ENCODE measurements at places on chromosomes 12 and 14.
A peak's percentile ranks its signal among the peaks of the same experiment; 100 is the strongest.

DNA sequence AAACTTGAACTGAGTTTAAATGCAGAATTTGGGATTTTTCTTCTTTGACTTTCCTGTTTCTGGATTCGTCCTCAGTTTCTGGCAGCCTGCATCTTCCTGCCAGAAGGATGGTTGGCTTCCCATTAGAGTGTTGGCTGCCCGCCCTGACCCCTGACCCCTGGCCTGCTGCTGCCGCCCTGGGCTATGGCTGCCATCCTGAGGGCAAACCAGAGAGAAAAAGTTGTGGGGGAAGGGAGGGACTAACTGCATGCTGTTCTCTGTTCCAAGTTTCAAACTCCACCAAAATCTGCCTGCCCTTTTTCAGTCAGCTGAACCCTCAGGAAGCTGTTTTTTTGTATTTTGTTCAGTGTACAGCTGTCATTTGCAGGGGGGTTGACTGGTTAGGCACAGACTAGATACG lies 48.4 kb downstream of the FNTB start:
- H3K27me3 ChIP-seq: no peaks in the 10 kb centered on the region
- H3K4me3 ChIP-seq: no peak overlapping the region
- peaks cover 6% of the 10 kb centered on the region for H3K4me1 ChIP-seq

DNA sequence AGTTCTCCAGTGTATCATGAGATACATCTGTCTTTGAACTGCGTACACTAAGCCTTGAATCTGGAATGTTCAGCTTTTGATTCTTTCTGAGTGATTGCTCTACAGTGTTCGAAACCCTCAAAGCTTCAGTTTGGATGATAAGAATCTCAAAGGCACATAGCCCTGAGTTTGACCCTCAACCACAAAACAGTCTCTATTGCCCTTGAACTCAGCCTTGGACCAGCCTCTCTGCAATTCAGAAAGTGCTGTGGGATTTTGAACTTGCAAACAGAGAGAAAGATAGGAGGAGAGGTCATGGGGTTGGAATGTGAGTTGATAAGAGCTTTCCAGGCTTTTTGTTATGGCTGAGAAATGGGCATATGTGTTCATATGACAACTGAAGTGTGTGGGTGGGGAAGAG lies 100.3 kb downstream of the MYRFL start:
- H3K4me1 ChIP-seq: no peaks in the 10 kb centered on the region
- no peaks in the 10 kb centered on the region for H3K27me3 ChIP-seq
- H3K4me3 ChIP-seq: no peak overlapping the region
- no peak overlapping the region for H3K27ac ChIP-seq

DNA sequence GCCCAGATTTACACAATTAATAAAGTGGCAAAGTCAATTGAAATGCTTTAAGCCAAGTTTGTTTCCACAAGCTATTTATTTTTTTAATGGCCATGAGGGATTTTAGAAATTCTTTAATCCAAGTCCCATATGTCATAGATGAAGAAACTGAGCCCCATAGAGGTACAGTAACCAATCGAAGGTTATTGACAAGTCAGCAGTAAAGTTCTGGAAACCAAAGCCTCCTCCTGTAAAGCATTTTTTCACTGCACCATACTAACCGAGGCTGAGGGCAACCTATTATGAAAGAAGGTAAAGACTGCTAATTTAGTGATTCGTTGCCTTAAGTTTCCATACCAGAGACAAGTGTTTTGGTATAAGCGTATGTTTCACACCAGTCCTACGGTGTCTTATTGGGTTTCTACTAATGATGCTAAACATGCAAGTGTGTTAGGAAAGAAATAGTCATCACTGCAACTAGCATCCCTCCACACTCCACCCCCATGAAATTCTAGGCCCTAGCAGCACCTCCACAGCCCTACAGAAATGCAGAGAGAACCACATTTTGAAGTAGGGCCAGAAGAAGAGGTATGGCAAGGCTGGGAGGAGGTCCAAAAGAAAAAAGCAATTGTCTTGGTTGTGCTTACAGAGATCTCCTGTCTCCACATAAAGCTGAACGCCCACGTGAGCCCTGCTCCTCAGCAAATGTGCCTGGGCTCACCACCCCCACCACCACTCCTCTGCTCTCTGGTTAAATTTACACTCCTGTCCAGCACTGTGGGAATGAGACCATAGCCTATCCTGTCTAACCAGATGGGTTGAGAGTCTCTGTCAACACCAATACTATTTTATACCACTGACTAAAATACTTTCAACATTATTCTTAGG lies 271.1 kb upstream of the G2E3 start:
- no peaks in the 10 kb centered on the region for H3K27me3 ChIP-seq
- H3K4me3 ChIP-seq: no peak overlapping the region
- no peaks in the 10 kb centered on the region for H3K4me1 ChIP-seq
- H3K27ac ChIP-seq: no peak overlapping the region
- DNase-seq: no peak

DNA sequence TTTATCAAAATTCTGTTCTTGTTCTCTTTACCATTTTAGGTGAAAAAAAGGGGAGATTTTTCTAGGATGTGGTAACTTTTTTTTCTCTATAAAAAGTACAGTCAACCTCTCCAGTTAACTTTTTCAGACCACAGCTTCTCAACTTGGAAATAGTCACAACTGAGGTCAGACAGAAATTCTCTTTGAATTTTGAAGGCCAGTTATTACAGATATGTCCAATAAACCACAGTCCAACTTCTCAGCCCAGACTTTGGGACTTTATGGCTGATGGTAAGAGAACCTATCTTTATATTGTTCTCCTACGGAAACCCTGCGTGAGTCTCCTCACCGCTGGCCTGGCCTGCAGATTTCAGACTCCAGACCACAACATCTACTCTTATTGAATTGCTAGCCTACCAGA lies 176.7 kb downstream of the DACT1 start:
- H3K36me3 ChIP-seq: no peaks in the 10 kb centered on the region
- no peak overlapping the region for H3K27ac ChIP-seq
- no peak for DNase-seq
- no peaks in the 10 kb centered on the region for H3K27me3 ChIP-seq
- H3K4me3 ChIP-seq: no peak overlapping the region
- no peaks in the 10 kb centered on the region for H3K4me1 ChIP-seq

DNA sequence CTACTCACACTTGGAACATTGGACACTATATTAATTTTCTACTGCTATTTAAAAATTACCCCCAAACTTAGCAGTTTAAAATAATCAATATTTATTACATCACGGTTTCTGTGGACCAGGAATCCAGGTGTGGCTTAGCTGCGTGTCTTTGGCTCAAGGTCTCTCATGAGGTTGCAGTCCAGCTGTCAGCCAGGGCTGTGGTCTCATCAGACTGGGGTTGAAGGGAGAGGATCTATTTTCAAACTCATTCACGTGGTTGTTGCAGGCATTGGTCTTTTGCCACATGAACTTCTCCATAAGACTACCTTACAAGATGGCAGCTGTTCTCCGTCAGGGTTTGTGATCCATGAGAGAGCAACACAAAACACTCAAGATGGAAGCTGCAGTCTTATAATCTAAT lies 343.0 kb downstream of the BCAT1 start:
- DNase-seq: no peak
- no peak overlapping the region for H3K27ac ChIP-seq
- no peaks in the 10 kb centered on the region for H3K27me3 ChIP-seq
- H3K36me3 ChIP-seq: no peaks in the 10 kb centered on the region
- no peak overlapping the region for H3K4me3 ChIP-seq

DNA sequence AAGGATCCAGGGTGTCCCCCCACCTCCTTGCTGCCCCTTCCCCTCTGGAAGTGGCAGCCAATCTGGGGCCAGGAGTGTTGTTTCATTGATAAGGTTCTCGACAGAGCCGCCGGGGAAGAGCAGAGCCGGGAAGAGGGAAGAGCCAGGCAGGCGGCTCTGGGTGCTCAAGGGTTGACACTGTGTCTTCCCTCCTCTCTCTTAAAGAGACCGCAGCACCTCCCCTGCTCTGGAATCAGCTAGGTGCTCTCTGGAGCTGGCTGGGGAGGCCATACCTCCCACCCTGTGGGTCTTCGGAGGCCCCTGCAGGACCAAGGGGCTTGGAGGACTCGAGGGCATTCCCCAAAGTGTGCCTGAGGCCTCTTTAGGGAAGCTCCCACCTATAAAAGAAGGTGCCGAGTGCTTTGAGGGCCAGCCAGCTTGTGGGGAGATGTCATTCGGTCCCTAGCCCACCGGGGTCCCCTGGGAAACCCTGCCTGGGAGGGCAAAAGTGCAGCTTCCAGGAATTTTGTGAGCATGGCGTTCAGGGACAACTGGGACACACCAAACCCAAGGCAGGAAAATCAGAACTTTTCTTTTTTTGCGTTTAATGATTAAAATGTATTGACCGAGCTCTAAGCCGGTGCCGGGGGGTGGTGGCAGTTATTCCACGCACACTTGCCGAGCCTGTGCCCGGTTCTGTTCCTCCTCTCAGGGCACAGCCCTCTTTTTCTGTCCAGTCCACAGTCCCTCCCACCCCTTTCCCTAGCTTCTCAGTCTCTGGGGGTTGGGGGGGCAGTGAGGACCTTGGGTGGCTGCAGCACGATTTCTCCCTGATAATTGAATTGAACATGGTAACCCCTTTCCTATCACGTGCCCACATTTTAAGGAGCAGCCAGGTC lies 3.0 kb downstream of the SETD1B start:
- peak; percentile 28 for DNase-seq
- H3K27ac ChIP-seq: peak overlapping the region; percentile 100
- H3K4me3 ChIP-seq: peak overlapping the region; percentile 7
- no peaks in the 10 kb centered on the region for H3K27me3 ChIP-seq
- peaks cover 30% of the 10 kb centered on the region for H3K4me1 ChIP-seq

DNA sequence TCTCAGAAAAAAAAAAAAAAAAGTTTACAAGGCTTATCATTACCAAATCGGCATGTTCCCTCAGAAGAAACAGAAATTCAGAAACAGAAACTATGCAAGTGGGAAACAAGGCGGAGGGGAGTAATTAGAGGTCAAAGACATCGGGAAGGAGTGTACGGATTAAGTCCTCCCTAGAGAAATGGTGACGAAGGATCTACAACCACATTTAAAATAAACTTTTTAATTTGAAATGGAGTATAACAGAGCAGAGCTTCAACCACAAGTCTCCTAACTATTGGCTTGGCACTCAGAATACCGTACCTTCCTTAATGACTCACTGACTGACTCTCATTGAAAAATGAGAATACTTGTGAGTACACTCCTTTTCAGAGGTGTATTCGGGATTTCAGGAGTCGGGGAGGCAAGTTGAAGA lies 908 bp downstream of the ENTPD5 start:
- peak overlapping the region; percentile 92 for H3K27ac ChIP-seq
- H3K27me3 ChIP-seq: no peaks in the 10 kb centered on the region
- H3K36me3 ChIP-seq: no peaks in the 10 kb centered on the region
- H3K4me3 ChIP-seq: peak overlapping the region; percentile 75
- no peak for DNase-seq
- peaks cover 3% of the 10 kb centered on the region for H3K4me1 ChIP-seq

DNA sequence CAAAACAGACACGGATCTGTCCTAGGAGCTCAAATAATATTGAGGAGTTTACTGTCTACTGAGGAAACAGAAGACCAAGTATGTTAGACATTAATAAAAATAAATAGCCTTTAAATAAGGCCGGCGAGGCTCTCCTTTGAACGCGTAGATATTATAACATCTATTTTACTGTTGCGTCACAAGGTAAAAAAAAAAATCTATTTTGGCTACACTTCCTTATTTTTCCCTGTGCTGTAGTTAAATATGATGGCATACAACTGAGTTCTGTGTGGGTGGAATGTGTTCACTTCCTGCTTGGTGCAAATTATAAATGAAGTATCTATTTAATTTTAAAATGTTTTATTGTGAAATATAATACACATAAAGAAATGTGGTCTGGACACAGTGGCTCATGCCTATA lies 17.2 kb upstream of the RAD52 start:
- no peak overlapping the region for H3K27ac ChIP-seq
- no peaks in the 10 kb centered on the region for H3K27me3 ChIP-seq
- H3K36me3 ChIP-seq: no peaks in the 10 kb centered on the region

GRCh38 chr12:111598637-111599452 lies at the start of gene ATXN2:
Gene ATXN2, minus strand, starts transcription at chr12:111599315. Its CDS starts 281 bp downstream, at chr12:111599034.
- H3K27me3 ChIP-seq: no peaks in the 10 kb centered on the region
- peak within 1 kb of the TSS; percentile 100 for H3K27ac ChIP-seq
- H3K36me3 ChIP-seq: no peaks in the 10 kb centered on the region
- peak within 1 kb of the TSS; percentile 84 for H3K4me3 ChIP-seq

DNA sequence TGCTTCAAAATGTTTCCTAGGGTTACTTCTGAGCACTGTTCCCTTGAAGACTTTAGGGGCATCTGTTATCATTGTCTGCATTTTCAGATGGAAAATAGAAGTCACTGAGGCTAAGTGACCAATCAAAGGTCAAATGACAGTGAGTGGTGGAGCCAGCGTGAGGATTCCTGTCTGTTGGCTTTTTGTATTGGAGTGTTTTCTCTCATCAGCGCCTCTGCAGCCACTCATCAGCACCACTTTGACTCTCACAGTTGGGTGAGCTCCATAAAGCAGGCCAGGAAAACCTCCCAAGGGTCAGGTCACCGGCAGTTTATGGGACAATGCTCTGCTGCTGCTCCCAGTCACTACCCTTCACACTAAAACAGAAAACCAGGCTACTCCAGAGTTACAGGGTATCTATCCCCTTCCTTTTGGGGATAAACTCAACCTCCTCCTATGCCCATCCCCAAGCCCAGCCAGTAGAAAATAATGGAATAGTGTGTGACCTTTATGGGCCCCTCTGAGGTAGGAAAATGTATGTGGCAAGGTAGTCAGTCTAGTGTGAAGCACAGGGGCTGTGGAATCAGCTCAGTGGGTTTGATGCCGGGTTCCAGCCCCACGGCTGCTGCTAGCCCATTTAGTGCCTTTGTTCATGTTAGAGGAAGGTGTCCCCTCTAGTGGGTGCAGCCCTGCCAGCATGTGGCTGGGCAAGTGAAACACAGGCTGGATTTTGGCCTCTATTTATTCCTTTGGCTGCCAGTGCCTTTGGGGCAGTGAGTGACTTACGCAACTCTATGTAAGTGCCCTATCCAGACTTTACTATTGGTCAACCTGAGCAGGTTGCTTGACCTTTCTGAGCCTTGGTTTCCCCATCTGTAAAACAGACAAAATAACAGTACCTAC lies 133.8 kb upstream of the CPM start:
- no peak overlapping the region for H3K27ac ChIP-seq
- H3K36me3 ChIP-seq: no peaks in the 10 kb centered on the region
- no peaks in the 10 kb centered on the region for H3K27me3 ChIP-seq

- no peaks in the 10 kb centered on the region for H3K27me3 ChIP-seq
- H3K36me3 ChIP-seq: no peaks in the 10 kb centered on the region
- peaks cover 4% of the 10 kb centered on the region for H3K4me1 ChIP-seq
- no peak overlapping the region for H3K4me3 ChIP-seq
- H3K27ac ChIP-seq: peak overlapping the region; percentile 20
- no peak for DNase-seq
These were observed 50.9 kb downstream of the RIN3 start for GRCh38 chr14:92564344-92565039.

DNA sequence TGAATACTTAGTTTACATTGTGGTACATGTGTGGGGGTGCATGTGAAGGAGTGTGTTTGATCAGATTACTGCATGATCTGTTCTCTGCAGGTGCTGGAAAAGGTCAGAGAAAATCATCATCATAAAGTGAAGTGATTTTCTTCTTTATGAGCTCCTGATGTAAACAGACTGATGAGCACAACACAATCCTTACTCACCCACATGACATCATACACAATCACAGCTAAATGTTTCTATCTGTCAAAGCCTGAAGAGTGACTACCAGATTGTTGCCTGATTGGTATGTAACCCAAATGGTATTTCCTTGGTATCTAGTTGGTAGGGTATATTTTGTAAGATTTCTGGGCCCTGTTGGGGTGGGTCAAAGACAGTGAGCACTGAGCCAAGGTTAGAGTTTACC lies 270.8 kb downstream of the FOXG1 start:
- DNase-seq: no peak
- no peak overlapping the region for H3K4me3 ChIP-seq
- H3K4me1 ChIP-seq: no peaks in the 10 kb centered on the region
- no peaks in the 10 kb centered on the region for H3K36me3 ChIP-seq

GRCh38 chr12:78209846-78210505 lies 379.3 kb downstream of the NAV3 start:
- peaks cover 3% of the 10 kb centered on the region for H3K36me3 ChIP-seq
- no peaks in the 10 kb centered on the region for H3K4me1 ChIP-seq
- H3K4me3 ChIP-seq: no peak overlapping the region
- H3K27ac ChIP-seq: no peak overlapping the region
- no peak for DNase-seq
